ENCODE measurements at places on chromosomes 4 and X.
A peak's percentile ranks its signal among the peaks of the same experiment; 100 is the strongest.

DNA sequence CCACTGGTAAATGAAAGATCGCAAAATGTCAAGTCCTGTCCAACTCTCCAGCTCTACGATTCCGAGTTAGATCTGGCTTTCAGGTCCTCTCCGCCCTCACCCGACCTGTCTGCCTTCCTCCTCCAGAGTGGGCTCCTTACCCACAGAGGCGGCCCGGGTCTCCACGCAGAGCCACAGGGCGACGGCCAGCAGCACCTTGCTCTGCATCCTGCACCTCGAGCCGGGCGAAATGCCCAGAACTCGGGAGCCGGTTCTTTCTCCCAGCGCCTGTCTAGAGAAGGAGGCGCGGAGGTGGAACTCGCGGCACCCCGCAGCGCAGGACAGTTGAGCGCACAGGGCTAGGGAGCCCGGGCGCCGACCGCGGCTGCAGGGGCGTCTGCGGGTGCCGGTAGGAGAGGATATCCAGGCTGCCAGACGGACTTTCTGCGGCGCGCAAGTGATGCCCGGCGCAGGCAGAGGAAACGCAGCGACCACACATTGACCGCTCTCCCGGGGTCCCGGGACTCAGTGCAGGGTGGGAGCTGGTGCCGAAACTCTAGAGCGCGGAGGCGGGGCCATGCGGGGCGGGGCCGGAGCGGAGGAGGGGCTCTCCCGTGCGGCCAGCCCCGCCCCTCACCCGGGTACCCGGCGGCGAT is at the start of gene KDR:
Gene KDR, minus strand, starts transcription at position 509 of the 635 bp plus-strand sequence. Its CDS starts 302 bp downstream, at position 207.
- no peak for DNase-seq

GRCh38 chr4:147924604-147925412 is 192.9 kb downstream of the ARHGAP10 start:
- no peak for DNase-seq

DNA sequence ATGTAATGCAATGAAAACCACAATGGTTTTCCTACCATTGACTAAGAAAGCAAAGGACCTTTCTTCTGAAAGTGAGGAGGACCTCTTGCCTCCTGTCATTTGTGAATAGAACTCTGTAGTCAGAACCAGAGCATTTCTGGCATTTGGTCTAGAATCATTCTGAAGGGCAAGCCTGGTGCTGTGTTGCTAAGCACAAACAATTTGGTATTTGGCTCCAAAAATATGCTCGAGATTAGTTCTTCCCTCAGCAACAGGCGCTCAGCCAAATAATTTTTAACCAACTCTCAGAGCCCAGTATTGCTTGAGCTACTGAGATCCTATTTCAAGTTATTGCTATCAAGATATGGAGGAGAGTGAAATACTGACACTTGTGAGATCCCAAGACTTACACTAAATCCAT is 71.0 kb downstream of the SNCA start:
- no peak for DNase-seq

DNA sequence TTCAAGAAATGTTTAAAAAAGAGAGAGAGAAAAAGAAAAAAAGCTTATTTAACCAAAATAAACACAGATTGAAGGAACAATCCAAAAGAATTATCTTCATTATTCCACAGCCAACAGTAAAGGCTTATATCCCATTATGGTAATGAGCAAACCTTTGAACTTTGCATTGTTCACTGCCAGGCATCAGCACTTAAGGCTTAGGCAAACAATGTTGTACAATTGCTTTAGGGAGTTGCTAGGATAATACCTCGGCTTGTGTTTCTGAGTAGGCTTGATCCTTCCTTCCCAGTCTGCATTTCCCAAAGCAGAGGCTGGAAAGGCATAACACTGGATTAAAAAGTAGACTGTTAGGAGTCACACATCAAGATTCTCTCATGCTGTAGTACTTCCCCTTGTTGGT is 352.7 kb upstream of the IGFBP7 start:
- DNase-seq, result no peak

GRCh38 chrX:68912113-68912512 is 83.3 kb downstream of the EFNB1 start:
- DNase-seq, result no peak

GRCh38 chrX:115892787-115893671 is 277.5 kb upstream of the AGTR2 start:
- DNase-seq, result peak; percentile 86

- DNase-seq, result no peak
Observed at GRCh38 chr4:4415806-4416805, 29.2 kb downstream of the NSG1 start.
